ENCODE measurements at places on chromosomes 11 and 22.

DNA sequence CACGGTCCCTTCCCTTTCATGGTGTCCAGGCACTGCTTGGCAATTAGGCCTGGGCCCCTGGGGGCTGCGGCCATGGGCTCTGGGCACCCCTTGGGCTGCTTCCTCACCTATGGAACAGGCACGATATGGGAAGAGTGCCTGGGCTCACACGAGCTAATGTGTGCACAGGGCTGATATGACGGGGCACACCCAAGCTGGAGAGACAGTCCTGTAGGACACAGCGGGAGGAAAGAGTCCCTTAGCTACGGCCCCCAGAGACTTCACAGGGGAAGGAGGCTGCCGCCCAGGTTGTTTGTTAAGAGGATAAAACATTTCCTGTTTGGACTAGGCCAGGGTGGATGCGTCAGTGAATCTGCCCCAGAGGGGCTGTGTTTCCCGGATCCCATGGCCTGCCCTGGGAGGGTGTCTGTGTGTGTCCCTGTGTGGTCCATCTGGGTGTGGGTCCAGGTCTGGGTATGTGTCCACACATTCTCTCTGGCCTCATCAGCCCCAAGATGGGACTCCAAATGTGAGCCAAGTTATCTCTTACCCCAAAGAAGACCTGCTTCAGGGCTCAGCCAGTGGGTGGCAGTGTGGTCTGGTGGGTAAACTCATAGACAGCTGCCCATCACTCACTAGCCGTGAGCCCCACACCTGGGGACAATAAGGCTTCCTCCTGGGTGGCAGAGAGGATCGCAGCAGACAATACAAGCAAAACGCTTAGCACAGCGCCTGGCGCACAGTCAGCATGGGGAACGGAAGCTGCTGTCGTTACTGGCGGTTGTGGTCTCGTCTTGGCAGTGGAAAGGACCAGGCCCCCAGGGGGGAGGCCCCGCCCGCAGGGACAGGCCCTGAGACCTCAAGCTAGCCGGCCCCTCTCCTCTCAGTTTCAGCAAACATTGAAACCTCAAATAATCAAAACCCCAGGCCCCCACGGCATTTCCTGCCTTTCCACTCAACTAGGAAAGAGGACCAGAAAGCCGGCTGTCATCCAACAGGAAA is 3.2 kb upstream of the EMID1 start:
- DNase-seq: peak; percentile 18

GRCh38 chr22:50601669-50602337 is 1.2 kb downstream of the MAPK8IP2 start:
- no peak for DNase-seq

- DNase-seq: no peak
Observed at GRCh38 chr11:121892131-121892681, 223.8 kb downstream of the BLID start.

DNA sequence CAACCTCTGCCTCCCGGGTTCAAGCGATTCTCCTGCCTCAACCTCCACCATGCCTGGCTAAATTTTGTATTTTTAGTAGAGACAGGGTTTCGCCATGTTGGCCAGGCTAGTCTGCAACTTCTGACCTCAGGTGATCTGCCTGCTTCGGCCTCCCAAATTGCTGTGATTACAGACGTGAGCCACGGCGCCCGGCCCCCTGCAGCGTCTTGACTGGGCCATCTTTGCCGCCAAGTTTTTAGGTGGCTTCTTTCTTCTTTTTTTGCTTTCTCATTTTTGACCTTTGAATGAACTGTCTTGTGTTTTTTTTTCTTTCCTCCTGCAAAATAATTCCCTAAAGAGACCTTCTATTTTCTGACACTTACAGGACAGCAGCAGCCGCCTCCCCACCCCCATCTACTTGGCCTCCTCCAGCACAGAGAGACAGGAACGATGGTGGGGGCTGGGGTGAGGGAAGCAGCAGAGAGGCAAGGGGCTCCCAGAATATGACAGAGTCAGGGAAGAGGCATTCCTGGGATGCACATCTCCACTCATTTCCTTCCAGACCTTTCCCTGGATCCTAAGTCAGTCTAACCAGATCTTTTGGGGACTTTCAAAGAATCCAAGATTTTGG is 92.6 kb upstream of the ALX4 start:
- DNase-seq: no peak

GRCh38 chr11:42528911-42529310 is 782.9 kb upstream of the API5 start:
- DNase-seq: no peak

DNA sequence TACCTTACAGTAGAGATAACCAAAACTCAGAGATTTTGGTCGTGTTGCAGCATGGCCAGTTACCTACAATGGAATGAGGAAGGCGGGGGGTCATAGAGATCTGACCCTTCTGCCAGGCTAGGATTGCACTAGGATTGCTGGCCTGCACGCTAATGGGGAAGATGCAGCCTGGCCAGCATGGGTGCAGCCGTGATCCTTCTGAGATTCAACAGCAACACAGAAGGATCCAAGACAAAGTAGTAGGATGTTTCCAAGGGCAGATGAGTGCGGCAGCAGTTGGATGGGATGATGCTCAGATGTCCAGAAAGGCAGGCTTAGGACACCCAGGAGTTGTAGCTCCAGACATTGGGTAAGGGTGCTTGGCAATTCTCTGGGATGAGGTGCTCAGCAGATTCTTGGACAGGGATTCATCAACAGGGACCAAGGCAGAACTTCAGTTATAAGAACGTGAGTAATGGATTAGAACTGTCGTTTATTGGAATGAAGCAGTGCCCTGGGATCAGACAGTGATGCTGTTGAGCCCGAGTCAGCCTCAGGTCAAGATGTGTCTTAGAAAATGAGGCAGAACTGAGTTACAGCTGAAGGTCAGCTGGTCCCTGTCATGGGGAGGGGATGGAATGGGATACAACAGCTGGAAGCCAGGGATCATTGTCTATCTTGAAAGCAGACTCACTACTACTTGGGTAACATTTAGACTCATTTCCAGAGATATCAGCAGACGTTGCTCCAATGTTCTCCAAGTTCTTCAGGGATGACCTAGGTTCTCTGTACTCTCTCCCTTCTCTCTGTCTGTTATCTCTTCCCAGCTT is 71.0 kb downstream of the PARVA start:
- no peak for DNase-seq

DNA sequence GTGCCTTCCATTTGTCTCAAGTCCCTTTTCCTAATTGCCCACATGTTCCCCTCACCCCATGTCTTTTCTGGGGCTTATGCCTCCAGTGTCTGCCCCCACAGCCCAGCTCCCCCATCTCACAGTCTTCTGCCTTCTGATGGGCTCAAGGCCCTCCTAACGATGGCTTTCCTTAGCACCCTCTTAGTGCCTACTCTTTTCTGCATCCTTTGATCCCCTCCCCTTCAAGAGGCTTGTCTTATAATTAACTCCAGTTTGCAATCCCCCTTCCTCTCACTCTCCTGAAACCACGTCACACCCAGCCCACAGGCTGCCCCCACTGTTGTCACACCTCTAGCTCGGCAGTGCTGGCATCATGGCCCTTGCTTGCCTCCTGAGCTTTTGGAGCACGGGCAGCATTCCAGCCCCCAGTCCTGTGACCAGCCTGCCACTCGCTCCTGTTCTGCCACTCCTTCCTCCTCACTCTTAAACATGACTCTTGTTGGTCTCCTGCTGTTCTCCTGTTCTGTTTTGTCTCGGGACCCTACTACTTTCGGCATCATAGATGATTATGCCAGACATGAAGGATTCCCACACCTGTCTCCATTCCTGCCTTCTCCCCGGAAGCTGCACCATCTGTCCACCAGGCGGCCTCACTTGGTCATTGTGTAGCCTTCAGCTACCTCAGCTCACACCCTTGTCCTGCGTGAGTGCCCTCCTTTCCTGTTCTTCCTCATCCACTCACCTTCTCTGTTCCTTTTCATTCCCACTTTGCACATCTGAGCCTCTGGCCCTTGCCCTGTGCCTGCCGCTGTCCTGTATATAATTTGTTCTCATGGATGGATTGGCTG is 26.1 kb downstream of the UBE2L3 start:
- no peak for DNase-seq

GRCh38 chr11:41377709-41378394 is 81.6 kb downstream of the LRRC4C start:
- no peak for DNase-seq

DNA sequence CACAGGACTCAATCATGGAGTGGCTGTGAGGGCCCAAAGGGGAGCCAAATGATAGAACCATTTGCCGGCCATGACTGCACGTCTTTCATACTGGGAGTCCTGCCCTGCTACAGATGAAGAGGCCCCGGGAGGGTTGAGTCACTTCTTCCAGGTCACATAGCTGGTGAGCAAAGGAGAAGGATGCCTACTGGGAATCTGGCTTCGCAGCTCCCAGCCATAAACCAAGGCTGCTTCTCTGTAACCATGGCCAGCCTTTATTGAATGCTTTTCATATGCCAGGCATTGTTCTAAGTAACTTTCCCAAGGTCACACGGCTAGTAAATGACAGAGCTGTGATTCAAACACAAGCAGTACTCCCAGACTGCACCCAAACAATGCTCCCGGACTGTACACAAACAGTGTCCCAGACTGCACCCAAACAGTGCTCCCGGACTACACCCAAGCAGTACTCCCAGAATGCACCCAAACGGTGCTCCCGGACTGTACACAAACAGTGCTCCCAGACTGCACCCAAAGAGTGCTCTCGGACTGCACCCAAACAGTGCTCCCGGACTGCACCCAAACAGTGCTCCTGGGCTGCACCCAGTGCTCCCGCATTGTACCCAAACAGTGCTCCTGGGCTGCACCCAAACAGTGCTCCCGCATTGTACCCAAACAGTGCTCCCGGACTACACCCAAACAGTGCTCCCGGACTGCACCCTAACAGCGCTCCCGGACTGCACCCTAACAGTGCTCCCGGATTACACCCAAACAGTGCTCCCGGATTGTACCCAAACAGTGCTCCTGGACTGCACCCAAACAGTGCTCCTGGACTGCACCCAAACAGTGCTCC is 89.8 kb downstream of the FBXO7 start:
- no peak for DNase-seq

DNA sequence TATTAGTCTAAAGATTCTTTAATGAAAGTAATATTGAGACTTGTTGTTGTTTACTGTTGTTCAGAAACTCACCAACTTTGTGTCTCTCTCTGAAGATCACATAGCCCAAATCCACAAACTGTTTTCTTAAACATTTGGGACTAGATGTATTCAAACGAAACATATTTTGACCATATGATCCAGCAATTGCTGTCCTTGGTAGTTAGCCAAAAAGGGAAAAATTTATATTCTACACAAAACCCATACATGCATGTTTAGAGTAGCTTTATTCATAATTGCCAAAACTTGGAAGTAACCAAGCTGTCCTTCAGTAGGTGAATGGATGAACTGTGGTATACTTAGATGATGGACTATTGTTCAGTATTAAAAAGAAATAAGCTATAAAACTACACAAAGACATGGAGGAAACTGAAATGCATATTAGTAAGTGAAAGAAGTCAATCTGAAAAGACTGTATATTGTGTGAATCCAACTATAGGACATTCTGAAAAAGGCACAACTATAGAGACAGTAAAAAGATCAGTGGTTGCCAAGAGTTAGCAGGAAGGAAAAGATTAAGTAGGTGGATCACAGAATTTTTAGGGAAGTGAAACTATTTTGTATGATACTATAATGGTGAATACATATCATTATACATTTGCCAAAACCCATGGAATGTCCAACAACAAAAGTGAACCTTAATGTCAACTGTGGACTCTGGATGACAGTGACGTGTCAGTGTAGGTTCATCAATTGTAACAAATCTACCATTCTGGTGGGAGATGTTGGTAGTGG is 442.9 kb downstream of the INSC start:
- DNase-seq: no peak

DNA sequence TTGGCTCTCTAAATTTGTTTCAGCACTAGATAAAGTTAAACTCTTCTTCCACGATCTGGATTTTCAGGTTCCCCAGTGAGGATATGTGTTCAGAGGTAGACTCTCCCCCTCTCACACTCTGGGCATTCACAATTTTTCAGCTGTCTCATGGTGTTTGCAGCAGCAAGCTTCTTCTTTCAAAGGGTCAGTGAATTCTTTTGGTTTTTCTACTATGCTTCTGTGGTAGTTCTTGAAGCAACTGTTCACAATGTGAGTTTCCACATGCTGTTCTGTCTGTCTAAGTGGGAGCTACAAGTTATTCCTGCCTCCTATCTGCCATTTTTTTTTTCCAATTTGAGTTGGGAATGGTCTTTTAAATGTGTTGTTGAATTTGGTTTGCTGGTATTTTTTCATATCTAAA is 25.4 kb downstream of the CNTF start:
- no peak for DNase-seq

DNA sequence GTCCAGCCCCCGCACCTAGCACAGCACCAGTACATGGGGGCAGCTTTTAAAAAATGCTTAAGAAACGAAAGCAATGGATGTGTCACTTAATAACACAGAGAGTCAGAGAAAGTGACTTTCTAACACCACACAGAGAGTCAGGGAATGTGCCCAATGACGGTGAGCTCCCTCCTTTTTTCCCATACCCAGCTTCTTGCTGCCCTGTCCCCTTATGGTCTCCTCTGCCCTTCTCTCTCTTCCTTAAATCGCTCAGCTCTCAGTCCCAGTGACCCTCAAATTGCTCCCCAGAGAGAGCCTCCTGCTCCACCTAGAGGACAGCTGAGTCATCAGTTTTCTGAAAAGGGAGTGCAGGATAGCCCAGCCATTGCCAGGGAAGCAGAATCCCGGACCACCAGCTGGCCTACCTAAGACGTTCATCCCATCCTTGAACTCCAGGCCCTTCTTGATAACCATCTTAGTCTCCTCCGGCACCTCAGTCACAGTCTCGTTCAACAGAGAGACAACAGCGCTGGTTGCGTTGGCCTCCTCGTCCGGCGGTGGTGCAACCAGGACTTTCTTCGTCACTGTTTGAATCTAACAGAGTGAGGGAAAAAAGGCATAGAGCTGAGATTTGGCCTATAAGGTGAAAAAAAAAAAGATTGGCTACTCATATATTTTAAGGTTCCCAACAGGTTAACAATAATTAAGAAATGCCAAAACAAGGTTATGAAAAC is 113.5 kb downstream of the SLC1A2 start:
- DNase-seq: no peak

GRCh38 chr11:70296681-70297080 is 26.2 kb downstream of the PPFIA1 start:
- DNase-seq: no peak

GRCh38 chr11:63612181-63612580 is 2.1 kb downstream of the PLAAT3 start:
- no peak for DNase-seq

Data from stimulated activated CD8-positive, alpha-beta memory T cell treated with anti-CD3 and anti-CD28 coated beads, Interleukin-2, amount 100 ng/mL, for 1 hour (primary cell).